ENCODE measurements at places on chromosomes 4 and X.

GRCh38 chr4:84901173-84901572, 65.3 kb downstream of the WDFY3 start:
- DNase-seq = no peak

DNA sequence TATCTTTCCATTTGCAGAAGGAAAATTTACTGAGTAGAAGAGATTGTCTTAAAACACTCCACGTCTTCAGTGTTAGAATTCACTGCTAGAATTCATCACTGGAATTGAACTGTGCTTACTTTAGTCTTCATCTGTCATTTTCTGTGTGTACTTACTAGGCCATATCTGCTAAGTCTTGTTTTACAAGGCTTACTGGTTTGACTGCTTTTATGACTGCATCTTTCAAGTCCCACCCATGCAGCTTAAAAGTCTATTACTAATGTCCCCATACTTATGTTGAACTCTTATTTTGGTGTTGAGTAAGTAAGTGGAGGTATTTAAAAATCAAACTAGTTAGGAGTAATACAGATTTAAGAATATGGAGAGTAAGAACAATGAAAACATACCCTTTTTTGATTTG, 14.6 kb downstream of the CLCN3 start:
- no peak for DNase-seq

DNA sequence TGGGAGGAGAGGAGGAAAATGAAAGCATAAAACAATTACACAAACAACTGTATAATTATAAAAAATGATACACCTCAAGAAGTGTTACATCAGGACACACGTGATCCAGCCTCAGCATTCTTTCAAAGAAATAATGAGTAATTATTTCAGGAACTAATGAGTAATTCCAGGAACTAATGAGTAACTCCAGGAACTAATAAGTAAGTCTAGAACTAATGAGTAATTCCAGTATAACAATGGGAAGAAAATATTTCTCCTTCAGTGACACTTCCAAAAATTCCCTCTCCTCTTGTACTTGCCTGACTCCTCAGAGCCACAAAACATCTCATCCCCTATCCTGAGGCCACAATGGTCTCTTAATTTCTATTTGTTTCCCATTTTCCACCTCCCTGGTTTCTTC, 63.5 kb upstream of the COL25A1 start:
- no peak for DNase-seq

DNA sequence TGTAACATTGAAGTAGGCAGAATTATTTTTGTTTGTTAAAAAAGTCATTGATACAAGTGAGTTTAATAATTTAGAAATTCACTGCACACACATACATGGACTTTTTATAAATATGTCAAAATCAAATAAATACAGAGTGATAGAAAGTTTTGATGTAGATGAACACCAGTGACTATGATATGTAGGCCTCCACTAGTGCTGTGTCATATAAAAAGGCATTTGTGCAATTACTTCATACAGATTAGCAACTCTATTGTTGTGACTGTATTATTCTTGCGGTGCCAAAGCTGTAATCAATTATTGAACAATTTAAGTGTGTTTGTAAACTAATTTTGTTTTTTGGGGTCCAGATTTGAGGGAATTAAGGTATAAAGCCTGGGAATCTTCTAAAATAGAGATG, 366.2 kb upstream of the PITX2 start:
- DNase-seq = no peak

DNA sequence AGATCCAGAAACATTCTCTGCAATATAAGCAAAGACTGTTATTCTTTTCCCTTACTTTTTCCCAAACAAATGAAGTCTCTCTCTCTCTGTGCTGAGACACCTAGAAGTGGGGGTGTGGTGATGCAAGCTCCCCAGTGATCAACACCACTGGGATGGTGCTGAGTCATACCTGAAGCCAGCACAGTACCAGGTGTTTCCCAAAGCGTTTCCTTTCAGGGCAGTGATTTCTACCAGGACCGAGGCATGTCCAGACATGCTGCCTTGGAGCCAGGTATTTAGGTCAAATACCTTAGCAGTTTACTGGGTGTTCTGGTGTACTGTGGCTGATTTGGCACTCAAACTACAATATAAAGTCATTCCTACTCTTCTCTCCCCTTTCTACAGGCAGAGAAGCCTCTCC, 726.5 kb downstream of the FAM133A start:
- DNase-seq = no peak

- DNase-seq = no peak
Measured at GRCh38 chrX:15761564-15762191, 23.6 kb downstream of the CA5B start.

DNA sequence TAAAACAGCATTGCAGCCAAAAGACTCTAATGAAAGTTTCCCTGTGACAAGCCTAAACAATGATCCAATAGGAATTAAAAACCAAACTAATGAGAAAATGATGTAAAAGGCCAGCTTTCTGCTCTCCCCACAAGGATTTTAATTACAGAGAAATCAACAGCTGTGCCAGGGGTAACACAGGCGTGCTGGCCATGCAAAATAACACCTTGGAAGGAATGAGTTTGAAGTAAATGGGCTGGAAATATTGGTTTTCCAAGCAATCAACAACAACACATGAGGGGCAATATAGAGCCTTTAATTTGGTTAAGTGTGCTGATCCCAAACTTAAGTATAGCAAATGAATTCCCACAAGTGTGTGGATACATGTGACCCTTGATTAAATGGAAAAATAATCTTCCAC, 56.9 kb downstream of the NDNF start:
- DNase-seq = no peak

- no peak for DNase-seq
Measured at GRCh38 chrX:115553171-115553570, 7.8 kb upstream of the PLS3 start.

DNA sequence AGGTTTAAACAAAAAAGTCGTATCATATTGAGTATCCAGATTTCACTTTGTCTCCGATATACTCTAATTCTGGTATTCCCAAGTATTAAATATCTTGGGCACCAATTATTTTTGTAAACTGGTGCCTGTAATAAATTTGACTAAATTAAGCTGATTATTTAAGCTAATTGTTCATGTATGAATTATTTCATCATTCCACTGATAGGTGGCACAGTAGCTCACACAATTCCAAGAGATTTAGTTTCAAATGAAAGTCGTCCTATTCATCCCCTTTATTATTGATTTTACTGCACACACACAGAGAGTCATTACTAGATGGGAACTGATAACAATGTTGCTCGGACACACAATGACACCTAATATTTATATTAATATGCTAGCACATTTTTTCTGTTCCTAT, 432.4 kb downstream of the DMD start:
- DNase-seq = no peak

DNA sequence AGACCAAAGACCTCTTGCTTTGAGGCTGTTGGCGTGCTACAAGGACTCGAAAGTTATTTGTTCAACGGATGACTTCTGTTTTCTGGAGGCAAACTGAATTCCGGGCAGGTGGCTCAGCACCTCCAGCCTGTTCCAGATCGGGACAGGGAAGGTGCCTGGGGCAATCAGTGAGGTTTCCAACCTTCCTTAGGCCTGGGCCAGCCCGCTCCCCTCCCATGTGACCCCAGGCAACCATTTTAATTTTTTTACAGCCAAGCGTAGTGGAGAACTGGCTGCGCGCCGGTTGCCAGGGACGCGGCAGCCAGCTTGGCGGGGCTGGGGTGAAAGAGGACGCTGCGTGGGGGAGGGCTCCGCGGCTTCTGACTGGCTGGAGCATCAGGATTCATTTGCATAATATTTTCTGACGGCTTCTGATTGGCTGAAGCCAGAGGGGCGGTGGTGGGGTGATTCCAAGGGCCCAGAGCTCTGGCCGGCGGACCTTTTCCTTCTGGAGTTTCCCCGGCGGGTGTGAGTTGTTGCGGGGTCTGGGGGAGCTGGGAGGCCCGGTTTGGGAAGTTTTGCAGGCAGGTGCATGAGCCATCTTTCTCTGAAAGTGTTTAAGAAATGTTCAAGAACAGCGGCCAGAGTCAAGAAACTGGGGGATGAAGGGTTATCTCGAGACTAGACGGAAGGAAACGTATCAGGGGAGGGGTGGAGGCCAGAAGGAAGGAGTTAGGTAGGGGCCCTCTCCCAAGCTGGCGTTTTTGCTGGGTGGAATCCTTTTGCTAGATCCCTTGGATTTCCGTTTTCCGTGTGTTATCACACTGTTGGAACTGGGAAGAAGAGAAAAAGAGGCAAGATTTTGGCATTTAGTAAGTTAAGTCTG, at the start of gene MID1IP1:
Gene MID1IP1, plus strand, starts transcription at position 479 of the 865 bp plus-strand sequence. CDS start 3,488 bp downstream, outside the sequence.
- DNase-seq = peak; percentile 69

- DNase-seq = no peak
Measured at GRCh38 chrX:26762253-26762652, 546.3 kb downstream of the MAGEB5 start.

DNA sequence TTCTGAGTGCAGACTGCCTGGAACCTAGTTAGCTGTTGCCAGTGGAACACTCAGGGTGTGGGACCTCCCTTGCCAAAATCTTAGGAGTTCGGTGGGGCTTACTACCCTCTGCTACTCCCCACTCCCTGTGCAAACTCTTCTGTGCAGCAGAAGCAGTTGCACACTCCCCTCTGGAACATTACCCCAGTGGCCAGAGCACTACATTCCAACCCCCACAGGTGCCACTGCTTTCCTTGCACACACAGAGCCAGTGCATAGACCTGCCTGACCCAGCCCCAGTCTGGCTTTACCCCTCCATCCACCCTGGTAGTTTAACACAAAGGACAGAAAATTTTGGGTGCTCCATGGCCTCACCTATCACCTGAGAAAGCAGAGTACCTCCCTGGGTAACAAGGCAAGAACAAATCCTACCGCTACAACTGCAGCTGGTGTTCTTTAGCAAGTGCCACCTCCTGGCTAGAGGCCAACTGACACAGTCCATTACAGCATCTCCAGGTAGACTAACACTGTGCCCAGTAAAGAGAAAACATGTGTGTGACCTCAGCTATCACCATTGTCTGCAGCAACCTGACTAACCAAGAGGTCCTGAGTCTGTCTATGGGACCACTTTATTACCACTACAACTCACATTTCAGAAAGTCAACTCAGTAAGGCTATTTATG, 11.5 kb upstream of the RASSF6 start:
- no peak for DNase-seq

GRCh38 chr4:143335979-143336780, 496 bp upstream of the GAB1 start:
- peak; percentile 10 for DNase-seq

DNA sequence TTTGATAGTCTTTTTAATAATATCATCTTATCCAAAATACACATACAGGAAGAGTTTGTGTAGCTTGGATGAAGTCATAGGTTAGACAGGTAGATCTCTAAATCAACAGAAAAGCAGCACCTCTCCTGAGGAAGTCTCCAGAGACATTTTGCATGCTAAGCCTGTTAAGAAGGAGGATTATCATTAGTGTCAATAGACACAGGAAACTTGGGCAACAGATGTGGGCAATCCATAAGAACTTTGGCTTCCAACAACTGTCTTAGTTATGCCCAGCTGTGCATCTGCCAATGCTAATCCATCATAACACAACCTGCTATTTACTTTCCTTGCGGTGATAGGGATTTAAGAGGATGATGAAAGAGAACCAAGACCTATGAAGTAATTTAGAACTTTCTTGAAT, 1052.6 kb downstream of the RPA4 start:
- DNase-seq = no peak

DNA sequence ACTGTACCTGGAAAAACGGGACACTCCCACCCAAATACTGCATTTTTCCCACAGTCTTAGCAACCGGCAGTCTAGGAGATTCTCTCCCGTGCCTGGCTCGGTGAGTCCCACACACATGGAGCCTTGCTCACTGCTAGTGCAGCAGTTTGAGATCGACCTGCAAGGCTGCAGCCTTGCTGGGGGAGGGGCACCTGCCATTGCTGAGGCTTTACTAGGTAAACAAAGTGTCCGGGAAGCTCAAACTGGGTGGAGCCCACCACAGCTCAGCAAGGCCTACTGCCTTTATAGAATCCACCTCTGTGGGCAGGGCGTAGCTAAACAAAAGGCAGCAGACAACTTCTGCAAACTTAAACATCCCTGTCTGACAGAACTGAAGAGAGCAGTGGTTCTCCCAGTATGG, 205.2 kb downstream of the CHIC1 start:
- no peak for DNase-seq

GRCh38 chr4:22532117-22532516, 16.3 kb upstream of the ADGRA3 start:
- DNase-seq = no peak

DNA sequence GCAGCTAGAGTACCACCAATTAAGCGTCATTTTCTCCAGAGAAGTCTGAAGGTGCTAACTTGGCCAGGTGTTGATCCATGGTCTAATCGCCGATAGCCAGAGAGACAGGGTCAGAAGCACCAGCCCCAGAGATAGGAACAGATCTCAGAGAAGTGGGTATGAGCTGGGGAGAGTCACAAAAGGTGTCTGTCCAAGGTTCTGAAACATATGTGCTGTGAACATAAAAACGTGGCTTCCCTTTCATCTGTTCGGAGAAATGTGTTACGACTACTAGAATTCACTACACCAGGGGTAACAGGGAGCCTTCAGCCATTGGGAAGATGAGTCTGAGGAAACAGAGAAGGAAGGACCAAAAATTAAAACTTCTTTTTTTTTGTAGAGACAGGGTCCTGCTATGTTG, 91.3 kb downstream of the FBXL5 start:
- DNase-seq = no peak

- no peak for DNase-seq
Measured at GRCh38 chrX:1076871-1077651, 135.4 kb downstream of the CRLF2 start.

GRCh38 chr4:111650146-111650545, 495.1 kb upstream of the FAM241A start:
- no peak for DNase-seq

- DNase-seq = no peak
Measured at GRCh38 chrX:15579778-15580747, 20.7 kb downstream of the ACE2 start.
